ENCODE measurements at places on chromosomes 2 and 18.
A peak's percentile ranks its signal among the peaks of the same experiment; 100 is the strongest.

DNA sequence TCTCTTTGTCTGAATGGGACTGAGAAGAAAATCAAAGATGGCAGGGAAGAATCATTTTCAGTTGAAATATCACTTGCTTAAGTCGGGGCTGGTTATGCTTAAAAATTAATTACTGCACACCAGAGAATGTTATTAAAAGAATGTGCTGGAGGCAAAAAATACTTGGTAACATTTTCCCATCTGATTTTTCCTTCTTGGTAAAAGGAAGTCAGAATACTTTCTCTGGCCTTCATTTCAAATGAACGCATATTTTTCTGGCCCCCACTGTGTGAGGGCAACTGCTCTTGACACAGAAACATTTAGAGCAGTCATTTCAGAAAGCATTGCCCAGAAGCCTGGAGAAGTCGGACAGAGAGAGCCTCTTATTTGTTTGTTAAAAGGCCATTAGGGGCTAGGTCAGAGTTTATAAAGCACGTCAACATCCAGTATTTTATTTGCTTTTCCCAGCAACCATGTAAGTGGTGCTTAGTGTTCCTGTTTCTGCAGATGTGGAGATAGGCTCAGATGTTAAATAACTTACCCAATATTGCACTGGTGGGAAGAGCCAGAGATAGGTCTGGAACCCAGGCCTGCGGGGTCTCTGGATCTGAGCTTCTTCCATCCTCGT, 32.9 kb upstream of the LYPD6B start:
- no peak for DNase-seq

- no peak for DNase-seq
Measured at GRCh38 chr2:143584936-143585335, 455.7 kb downstream of the ARHGAP15 start.

- DNase-seq, result no peak
Measured at GRCh38 chr2:22076454-22076853, 952.7 kb downstream of the TDRD15 start.

GRCh38 chr2:23418461-23418911, 33.5 kb downstream of the KLHL29 start:
- peak; percentile 63 for DNase-seq

- peak; percentile 10 for DNase-seq
Measured at GRCh38 chr18:26057344-26057773, 33.1 kb downstream of the SS18 start.

DNA sequence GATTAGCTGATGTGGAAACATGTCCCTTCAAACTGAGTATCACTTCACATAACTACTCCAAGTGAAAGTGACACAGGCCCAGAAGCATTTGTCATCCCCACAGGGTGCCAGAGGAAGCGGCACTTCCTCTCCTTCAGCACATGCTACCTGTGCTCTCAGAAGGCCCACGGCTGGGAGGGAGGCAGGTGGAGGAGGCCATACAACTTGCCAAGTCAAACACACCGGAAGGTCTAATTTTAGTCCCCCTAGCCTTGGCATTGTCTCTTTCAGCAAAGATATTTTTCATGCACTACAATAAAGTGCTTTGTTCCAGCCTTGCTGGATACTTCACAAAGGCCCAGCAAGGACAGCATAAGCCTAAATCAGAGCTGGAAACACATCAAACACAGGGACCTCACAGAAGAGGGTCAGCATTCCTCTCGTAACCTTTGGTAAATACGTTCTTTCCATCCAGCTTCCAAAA, 38.0 kb downstream of the VSNL1 start:
- DNase-seq, result no peak

- DNase-seq, result no peak
Measured at GRCh38 chr2:37912056-37912455, 13.0 kb upstream of the RMDN2 start.

DNA sequence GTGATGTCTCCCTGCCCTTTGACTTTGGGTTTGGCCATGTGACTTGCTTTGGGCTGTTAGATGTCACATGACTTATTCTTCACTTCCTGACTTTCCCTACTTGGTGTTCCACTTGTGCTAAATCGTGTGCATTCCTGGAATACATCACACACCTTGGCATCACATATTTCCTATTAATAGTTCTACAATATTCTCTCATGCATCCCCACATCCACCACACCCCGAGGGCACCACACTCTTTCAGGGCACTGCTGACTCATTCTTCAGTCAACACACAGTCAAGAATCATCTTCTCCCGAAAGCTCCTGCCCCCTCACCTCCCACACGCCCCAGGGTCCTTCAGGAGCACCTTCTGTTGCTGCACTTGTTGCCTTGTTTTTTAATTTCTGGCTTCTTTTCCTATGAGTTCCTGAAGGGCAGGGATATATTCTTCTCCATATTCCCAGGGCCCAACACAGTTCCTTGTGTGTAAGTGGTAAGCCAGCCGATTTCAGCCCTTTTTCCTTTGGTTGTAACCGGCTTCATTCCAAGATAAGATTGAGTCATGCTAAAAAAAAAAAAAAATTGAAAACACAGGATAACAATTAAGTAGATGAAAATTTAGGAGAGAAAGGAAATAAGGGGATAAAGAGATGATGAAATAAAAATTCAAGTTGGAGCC, 341.4 kb downstream of the SLC4A3 start:
- no peak for DNase-seq

GRCh38 chr18:24500217-24500616, 39.8 kb downstream of the HRH4 start:
- no peak for DNase-seq

- DNase-seq, result no peak
Measured at GRCh38 chr2:16285813-16286510, 345.6 kb downstream of the MYCN start.

GRCh38 chr2:58449286-58450010, 208.3 kb upstream of the FANCL start:
- no peak for DNase-seq

DNA sequence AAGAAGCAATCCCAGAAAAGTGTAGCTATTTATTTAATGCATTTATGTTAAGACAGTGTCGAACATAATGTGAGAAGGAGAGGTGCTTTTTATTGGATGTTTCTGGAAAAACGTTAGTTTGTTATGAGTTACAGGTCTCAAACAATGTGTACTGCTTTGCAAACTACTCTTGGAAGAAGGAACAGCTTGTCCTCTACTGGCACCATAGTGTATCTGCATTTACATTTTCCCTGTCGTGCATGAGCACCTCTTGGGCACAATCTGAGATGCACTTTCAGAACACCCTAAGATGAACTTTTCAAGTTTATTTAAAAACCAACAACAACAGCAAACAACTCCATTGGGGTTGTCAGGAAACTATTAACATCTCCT, 22.8 kb downstream of the CCNYL1 start:
- no peak for DNase-seq

GRCh38 chr2:68385220-68385906, 20.3 kb downstream of the PLEK start:
- no peak for DNase-seq

DNA sequence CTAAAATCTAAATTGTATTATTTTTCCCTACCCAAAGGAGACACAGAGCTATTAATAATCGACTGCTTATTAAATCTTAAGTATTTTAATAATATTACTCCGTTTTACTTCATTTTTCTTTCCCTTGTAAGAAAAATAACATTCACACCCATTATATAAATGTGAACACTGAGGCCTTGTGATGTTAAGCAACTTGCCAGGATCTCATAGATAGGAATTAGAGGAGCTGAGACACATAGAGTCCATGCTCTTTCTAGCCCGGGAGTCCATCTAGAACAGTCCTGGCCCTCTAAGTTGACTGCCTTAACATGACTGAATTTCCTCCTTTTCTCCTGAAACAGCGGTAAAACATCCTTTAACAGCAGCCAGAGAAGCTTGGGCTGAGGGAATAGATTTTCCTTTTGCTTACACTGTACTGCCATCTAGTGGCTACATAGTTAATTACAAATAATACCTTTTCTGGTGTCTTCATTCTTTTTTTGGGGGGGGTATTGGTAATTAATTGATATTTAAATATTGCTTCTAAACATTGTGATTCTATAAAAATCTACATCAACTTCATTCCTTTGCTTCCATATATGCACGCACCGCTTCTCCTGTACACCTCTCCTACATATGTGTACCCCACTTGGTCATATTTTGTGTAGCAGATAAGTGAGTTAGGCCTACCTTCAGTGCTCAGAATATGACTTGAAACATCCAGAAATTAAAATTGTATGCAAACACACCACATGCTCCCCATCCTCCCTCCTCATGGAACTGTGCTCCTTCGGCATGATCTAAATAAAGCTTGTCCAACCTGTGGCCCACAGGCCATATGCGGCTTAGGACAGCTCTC, 125.8 kb upstream of the HNMT start:
- DNase-seq, result peak; percentile 8

DNA sequence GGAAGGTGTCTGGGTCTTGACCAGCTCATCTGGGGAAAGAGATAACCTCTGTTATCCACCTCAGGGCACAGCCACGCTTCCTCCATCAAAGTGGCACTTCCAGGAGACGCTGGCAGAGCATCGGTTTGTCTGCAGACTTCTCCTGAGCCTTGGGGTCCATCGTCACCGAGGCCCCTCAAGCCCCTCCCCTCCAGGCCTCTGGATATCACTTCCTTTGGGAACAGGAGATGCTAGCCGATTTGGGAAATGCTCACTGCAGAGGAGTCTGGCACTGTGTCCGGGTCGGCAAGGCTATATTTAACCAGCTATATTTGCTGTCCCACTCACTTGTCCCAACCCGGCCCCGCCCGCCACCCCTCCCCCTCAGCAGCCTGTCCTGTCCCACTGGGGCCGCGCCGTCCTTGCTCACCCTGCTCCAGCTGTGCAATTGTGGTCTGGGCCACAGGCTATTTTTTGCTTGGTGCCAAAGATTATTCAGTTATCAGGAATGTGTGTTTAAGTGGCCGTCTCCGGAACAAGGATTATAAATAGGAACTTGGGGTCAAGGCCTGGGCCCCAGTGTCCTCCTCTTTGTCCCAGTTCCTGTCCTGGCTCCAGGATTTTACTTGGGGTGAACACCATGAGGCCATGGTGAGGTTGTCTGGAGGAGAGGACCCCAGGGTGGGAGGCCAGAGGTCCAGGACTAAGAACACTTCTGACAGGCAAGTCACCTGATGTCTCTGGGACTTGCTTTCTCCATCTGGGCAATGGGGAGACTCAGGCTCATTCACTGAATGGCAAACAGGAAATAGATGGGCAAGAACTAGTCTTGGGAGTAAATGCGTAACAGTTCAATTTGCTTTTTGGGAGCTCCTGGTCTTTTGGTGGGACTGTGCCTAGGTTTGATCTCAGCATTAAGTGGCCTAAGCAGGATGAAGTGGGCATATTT, 263.6 kb downstream of the DYSF start:
- DNase-seq, result peak; percentile 15

DNA sequence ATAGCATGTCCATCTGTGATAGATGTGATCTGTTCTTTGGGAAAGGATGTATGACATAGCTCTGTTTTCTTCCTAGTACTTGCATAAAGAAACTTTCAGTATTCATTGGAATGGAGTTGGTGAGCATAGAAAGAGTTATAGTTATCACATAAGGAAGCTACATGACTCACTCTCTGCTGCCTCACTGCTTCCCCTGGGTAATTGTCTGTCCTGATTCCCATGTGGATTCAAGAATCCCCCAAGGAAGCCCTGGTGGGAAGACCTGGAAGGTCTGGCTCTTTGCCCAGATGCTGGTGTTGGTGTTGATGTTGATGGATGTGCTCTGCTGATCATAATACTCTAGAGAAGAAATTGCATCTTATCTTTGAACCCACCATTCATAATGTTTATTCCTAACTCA, 60.6 kb downstream of the PTPN4 start:
- DNase-seq, result no peak

GRCh38 chr2:13650586-13651180, 933.9 kb downstream of the TRIB2 start:
- no peak for DNase-seq

GRCh38 chr2:150076281-150076680, 411.2 kb downstream of the RND3 start:
- no peak for DNase-seq

DNA sequence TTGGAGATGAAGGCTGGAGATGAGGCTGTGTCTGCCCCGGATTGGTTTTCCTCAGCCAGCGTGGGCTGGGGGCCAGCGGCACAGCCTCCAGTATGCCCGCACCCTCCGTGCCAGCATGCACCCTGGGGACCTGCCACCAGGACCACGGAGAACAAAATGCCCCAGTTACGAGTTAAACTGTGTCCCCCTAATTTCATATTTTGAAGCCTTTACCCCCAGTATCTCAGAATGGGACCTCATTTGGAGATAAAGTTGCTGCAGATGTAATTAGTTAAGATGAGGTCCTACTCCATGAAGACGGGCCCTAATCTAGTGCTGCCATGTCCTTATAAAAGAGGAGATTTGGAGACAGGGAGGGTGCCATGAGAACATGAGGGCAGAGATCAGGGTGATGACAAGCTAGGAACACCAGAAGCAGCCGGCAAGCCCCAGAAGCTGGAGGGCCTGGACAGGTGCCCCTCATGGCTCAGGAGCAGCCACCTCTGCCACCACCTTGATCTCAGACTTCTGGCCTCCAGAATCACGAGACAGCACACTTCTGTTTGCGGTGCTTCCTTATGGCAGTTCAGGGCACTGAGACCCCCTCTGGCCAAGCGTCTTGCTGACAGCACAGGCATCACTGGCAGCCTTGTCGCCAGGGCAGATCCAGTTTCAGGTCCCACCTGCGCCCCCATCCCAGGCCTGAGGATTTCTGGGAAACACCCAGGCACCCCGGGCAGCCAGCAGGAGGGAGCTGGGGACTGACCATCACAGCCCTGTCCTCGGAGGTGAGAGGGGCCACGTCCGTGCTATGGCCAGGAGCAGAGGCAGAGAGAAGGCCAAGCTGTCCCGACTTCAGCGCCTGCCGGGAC, 29.4 kb downstream of the KIF1A start:
- no peak for DNase-seq
